ENCODE measurements at places on chromosomes 6 and 20.

- no peak for DNase-seq
These were observed 340.5 kb upstream of the SYNCRIP start for GRCh38 chr6:85983032-85983659.

DNA sequence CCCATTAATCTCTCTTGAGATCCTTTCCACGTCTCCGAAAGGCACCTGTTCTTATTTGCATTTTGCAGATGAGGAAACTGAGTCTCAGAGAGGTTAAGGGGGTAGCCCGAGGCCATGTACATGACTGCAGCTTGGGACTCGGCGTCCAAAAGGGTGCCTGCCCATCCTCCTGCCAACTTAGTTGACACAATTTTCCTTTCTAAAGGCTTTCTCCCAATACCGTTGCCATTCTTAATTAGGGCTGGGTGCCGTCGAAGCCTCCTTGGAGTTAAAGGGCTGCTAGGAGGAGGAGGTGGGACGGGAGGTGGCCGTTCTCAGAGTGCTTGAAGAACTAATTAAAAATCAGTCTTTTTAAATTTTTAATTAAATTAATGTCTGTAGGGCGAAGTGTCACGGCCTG lies 546 bp upstream of the PSMG4 start:
- DNase-seq = no peak

- no peak for DNase-seq
These were observed 92.2 kb downstream of the CDH22 start for GRCh38 chr20:46215913-46216707.

DNA sequence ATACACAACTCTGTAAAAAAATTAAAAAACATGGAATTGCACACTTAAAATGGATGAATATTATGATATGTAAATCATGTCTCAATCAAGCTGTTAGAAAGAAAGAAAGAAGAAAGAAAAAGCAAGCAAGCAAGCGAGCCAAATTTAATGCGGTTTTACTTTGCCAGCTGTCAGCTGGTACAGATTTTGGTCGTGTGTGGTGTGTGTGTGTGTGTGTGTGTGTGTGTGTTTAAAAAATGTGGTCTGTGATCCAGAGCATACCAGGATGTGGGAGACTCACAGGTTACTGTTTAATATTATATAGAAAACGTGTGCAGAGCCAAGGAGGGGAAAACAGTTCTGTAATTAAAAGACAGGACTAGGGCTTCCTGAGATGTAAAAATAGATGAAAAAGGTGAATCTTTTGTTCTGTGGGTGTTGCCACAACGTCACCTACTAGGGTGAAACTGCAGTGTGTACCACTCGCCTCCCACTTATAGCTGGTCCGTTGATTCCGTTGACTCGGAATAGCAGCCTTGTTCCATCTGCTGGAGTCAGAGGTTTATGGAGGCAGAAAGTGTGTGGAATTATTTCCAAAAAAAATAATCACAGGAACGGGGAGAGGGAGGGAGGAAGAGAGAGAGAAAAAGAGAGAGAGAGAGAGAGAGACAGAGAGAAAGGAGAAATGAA lies 197.7 kb downstream of the BCAS1 start:
- DNase-seq = no peak

DNA sequence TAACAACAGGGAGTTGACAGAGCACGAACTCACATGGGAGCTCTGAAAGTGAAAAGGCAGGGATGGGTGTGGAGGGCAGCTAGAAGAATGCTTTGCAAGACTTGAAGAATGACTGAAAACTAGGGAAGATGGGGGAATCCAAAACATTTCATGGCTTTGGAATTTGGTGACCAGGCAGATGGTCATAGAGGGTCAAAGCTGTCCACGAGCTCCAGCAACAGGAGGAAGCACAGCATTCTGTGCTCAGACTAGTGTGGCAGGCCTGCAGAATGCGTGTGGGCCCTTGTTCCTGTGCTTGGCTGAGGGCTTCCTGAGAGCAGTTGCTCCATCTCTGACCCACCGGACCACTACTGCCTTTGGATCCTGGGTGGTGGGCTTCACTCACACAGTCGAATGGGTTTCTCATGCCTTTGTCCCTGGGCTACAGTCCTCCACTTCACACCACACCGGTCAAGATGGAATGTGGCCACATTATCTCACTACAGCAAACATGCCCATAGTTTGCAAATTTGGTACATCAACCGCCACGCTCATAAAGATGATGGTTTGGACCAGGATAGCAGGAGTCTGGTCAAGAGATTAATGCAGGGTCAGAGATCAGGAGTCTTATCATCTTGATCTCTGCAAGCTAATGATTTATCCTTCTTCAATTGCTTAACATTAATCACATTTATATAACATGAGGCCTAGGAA lies 100.7 kb downstream of the SGK1 start:
- DNase-seq = no peak

GRCh38 chr6:121522265-121522664 lies 86.8 kb downstream of the GJA1 start:
- no peak for DNase-seq

DNA sequence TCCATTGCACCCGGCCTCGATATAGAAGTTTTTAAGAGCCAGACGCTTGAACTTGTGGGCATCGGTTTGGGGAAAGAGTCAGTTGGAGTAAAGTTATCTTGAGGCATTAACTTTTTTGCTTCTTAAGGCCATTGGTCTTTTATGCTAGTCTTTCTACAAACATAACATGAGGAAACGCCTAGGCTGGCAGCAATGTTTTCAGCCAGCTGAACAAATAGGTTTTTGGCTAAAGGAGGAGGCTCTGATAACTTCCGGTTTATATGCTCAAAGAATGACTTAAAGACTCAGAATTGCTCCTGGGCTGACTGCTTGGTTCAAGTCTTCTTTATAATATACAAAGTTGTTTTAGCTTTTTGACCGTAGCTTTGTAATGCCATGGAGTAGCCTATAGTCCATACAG lies 46.2 kb downstream of the HLA-C start:
- no peak for DNase-seq

- no peak for DNase-seq
These were observed 509.2 kb downstream of the FRK start for GRCh38 chr6:115551527-115551926.

DNA sequence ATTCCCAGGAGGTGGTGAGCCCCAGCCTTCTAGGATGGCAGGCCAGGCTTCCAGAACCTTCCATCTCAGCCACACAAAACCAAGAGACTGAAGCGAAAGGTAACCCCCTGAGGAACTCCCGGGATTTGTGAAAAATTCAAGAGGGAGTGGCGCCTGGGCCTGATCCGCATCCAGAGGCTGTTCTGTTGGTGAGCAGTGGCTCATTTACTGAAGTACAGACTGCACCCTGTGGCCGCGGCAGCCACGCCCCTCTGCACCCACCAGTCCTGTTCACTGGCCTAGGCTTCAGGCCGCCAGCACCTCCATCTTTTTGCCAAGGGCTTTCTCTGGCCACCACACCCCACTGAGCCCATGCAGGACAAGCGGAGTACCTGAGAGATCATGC lies 79.1 kb upstream of the PTPN1 start:
- DNase-seq = no peak

Data from GF-D8 (cell line).